ENCODE measurements at places on chromosomes 7 and 10. TPM values are rescaled to one million over a fixed set of nuclear protein-coding genes. Genes with fewer than 3 reads are reported as not detected.

GRCh38 chr10:53570221-53570620 is 797.6 kb upstream of the MBL2 start:
- no peaks in the 10 kb centered on the region for H3K4me1 ChIP-seq
- no peaks in the 10 kb centered on the region for H3K36me3 ChIP-seq
- no peak overlapping the region for H3K4me3 ChIP-seq
- H3K27ac ChIP-seq = no peak overlapping the region

DNA sequence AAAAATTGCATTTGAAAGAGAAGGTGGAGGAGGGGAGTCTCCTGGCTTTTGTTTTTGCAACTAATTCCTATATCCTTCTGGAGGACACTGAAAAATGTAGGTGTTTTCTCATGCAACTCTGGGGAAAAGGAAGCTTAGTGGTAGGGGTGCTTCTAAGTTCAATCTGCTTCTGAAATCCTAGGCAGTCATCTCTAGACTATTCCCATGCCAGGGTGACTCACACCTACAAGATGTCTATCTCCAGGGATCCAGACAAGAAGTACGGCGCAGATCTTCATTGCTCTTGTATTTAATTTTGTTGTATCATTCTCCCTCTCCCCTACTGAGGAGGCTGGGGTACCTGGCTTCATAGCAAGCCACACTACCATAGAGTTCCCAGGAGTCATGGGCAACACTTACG is 258.8 kb downstream of the PHF14 start:
- DNase-seq = no peak
- no peaks in the 10 kb centered on the region for H3K27me3 ChIP-seq
- H3K27ac ChIP-seq = no peak overlapping the region

GRCh38 chr7:88845091-88845490 is 49.6 kb upstream of the TEX47 start:
- no peaks in the 10 kb centered on the region for H3K4me1 ChIP-seq
- no peak for DNase-seq
- no peak overlapping the region for H3K4me3 ChIP-seq

DNA sequence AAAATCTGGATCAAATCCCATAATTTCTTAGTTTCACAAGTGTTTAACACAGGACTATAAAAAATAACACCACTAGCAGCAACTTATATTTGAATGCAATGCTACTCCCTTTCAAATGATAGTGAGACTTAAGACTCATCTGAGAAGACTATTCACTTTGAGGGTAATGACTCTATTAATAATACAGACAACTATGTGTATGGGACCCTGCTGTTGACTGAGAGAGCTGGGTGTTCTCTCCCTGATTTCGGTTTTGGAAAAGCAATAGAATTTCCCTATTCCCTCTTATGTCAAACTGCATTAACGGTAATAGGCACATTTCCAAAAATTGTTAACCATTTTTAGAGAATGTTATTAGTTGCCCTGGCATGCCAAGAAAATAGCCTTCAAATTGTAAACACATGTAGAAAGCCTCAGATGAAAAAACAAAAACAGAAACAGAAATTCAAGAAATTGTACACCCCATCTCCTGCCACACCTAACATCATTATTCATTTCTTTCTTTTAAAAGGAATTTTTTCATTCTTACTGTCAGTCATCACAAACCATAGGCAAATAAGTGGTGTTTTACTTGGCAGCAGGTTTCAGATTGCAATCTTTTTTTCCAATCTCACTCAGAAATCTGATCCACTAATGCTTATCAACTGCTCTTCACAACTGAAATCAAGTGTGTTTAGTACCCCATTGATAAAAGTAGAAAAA is 153.7 kb downstream of the TFPI2 start:
- H3K4me3 ChIP-seq = no peak overlapping the region
- H3K36me3 ChIP-seq = no peaks in the 10 kb centered on the region
- no peak overlapping the region for H3K27ac ChIP-seq
- DNase-seq = no peak
- no peaks in the 10 kb centered on the region for H3K27me3 ChIP-seq

The OR6B1 gene
- not detected for total RNA-seq

- H3K4me3 ChIP-seq = no peak overlapping the region
- DNase-seq = no peak
- no peak overlapping the region for H3K27ac ChIP-seq
- H3K4me1 ChIP-seq = no peaks in the 10 kb centered on the region
- H3K36me3 ChIP-seq = no peaks in the 10 kb centered on the region
Observed at GRCh38 chr10:92834986-92835385, 13.3 kb upstream of the EXOC6 start.

DNA sequence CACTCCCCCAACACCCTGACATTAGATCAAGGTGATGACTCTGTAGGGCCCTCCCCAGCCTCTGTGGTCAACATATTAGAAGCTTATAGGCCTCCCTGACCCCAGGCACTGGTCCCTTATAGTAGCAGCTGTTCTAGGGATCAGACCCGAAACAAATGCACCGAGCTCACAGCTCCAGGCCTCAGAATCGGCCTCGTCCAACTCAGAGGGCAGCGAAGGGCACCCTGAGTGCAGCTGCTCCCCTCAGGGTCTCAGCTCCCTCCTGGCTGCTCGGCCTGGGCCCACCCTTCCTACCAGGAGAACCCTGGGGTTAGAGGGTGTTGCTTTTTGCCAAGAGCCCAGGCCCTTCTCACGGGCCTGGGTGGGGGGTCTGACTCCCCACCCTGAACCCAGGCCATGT is 5.0 kb downstream of the ECHS1 start:
- no peak for DNase-seq
- peaks cover 16% of the 10 kb centered on the region for H3K4me1 ChIP-seq
- no peak overlapping the region for H3K4me3 ChIP-seq
- peaks cover 77% of the 10 kb centered on the region for H3K36me3 ChIP-seq
